LHCN-M2 (cell line): ENCODE measurements at places on chromosomes 5 and 9.
A peak's percentile ranks its signal among the peaks of the same experiment; 100 is the strongest.

- peak; percentile 11 for DNase-seq
Observed at GRCh38 chr5:157280927-157281326, 15.0 kb downstream of the CYFIP2 start.

- DNase-seq, result no peak
Observed at GRCh38 chr5:90174236-90174635, 235.3 kb downstream of the CETN3 start.

DNA sequence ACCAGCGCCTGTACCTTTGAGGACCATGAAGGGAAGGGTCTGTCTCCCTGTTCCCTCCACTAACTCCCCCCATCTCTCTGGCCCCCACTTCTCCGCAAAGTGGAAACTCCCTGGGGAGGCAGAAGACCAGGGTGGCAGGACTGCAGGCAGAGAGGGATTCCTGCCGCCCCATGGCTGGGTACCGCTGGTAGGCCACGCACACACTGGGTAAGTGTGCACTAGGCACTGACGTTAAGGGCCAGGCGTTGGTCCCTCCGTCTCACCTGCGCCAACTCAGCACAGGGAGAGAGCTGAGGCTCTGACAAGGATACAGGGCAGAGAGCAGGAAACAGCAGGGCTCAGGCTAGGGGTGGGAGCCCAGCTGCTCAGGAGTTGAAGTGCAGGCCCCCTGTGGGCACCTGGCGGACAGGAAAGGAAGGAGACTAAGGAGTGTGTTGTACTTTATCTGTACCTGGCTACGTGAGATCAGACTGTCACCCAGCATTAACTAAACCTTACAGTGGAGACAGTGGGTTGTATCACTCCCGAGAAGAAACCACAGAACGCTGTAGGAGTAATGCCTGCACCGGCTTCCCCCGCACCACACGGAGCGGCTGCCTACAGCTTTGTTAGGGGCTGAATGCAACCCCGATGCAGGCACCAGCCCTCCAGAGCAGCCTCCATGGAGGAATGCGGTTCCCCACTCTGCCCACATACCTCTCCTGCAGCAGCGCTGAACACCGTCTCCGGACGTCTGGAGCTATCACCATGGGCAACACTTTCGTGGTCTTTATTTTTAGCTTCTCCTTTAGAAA is 34.2 kb upstream of the CLPTM1L start:
- DNase-seq, result no peak

DNA sequence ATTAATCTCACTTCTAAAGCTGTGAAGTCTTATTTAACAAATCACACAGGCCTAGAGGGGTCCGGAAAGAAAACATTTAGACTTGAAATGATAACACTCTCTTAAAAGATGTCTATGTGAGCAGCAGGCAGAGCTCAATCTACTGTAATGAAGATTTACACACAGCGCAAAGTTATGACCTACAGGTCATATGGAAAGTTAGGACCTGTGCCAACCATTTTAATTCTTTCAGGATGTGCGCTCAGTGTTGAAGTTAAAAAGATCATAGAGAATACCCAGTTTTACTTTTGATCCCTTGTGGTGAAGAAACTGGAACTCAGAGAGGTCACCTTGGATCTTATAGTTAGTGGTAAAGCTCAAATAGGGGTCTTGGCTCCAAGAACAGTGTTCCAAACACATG is 3.1 kb upstream of the CREBRF start:
- DNase-seq, result no peak

DNA sequence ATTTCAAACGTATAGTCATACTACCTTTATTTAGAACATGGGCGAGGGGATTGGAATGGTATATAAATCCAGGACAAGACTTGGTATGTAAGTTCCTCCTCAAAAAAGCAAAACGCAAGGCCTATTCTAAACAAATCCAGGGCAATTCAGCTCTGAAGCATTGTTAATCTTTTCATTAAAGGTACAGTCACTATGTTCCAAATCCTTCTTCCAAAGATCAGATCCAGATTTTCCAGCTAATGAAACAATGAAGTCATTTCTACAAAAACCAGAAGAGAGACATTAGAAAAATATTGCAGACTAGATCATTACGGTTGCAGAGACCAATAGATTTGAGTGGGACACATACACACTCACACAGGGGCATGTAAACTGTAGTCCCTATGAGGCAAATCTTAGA is 116.1 kb upstream of the BNC2 start:
- DNase-seq, result no peak

- peak; percentile 85 for DNase-seq
Observed at GRCh38 chr9:78620764-78621163, 323.8 kb downstream of the PSAT1 start.

DNA sequence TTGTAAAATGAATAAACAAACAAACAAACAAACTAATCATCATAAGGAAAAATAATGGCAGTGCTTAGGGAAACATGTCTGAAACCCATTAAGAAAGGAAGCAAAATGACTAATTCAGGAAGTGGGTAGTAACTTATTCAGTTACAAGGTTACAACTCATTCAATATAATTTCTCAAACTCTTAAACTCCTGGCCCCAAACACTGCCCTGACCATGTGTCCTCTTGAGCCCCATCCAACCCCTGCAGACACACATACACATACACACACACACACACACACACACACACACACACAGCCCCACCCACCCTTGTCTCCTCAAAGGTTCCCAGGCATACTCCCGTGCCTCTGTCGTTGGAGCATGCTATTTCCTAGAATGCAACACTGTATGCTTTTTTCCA is 193.9 kb downstream of the SEC61B start:
- peak; percentile 46 for DNase-seq

DNA sequence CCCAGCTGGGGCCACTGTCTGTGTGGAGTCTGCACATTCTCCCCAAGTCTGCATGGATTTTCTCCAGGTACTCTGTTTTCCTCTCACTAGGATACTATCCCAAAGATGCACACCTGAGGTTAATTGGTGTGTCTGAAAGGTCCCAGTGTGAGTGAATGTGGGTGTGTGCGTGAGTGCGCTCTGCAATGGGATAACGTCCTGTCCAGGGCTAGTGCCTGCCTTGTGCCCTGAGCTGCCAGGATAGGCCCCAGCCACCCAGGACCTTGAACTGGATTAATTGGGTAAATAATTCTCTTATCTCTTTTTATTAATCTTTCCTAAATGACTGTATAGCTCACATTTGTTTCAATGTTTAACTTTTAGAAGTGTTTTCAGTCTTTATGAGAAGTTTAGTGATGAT is 11.5 kb upstream of the PANK3 start:
- DNase-seq, result no peak

- DNase-seq, result no peak
Observed at GRCh38 chr9:114614373-114614772, 3.3 kb downstream of the TMEM268 start.

DNA sequence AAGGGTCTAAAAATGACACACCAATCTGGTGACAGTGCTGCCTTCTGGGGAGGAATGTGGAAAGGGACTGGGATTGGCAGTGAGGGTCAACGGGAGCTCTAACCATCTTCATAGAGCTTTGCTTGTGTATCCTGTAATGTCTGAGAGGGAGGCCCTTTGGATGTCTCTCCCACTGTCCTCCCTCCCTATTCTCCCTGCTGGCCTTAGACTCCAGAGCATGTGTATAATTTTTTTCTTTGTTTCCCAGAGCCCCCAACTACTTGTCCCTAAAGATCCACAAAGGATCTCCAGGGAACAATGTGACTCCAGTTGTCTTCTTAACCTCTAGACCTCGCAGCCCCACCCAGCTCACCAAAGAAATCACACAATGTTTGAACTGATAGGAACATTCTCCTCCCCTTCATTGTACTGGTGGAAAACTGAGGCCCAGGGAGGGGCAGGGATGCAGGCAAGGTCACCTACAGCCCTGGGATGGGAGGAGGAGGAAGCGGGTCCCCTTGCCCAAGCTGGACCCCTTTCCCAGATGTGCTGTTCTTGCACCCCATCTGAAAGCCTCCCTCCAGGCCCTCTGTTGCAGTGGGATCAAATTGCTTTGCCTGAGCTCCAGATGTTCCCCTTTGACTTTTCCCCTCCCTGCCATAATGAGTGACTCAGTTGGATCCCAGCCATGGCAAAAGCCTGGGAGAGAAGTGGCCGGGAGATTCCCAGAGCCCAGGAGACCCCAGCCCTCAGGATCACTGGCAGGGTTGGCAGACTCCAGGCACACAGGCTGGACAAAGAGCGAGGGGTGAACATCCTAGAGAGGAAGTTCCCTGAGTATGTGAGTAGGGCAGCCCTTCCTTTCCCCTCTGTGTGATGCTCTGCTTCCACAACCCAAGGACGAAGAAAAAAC is 21.8 kb downstream of the SPARC start:
- peak; percentile 85 for DNase-seq

DNA sequence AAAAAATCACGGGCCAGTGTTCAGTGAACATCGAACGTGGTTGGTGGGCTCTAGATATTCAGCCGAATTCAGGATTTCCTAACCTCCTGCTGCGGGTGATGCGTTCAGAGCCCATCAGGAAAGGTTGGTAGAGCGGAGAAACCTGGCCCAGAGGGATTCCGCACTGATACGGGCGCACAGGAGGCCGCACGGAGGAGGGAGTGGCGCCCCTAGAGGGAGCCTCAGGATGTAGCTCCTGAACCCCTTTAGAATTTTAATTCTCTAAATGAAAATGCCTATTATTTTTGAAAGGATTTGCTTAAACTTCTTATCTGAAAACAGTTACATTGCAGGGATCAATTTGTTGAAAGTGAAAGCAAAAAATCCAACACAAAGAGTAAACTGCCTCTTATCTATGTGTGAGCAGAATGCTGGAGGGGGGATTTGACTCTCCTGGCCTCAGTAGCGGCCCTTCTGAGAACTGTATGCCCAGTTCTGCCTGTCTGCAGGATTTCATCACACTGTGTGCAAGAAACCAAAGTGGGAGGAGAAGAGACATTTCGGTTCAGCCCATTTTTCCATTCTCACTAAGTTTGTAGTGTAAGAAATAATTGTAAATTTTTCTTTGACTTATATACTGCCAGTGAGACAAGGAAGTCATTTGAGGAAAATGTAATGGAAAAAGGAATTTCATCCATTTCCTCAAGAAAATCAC is 75.9 kb downstream of the TENT4A start:
- no peak for DNase-seq

- peak; percentile 29 for DNase-seq
Observed at GRCh38 chr9:37262410-37262809, 142.0 kb downstream of the ZCCHC7 start.

- DNase-seq, result no peak
Observed at GRCh38 chr9:136515276-136515675, 30.6 kb downstream of the NOTCH1 start.

DNA sequence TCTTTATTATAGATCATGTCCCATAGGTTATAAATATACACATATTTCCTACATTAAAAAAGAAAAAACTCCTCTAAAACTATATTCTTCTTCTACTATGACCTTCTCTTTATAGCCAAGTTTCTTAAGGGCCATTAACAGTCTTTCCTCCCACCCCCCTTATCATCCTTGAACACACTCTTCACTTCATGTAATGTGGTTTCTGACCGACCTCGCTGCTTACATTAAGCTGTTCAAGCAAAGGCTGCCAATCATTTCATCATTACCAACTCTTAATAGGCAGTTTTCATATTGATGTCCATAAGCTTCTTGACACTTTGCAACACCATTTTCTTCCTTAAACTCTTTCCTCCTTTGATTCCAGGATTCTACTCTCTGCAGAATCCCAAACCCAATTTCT is 283.0 kb upstream of the PCSK5 start:
- DNase-seq, result no peak

GRCh38 chr9:106420511-106420944 is 442.4 kb upstream of the ZNF462 start:
- no peak for DNase-seq

DNA sequence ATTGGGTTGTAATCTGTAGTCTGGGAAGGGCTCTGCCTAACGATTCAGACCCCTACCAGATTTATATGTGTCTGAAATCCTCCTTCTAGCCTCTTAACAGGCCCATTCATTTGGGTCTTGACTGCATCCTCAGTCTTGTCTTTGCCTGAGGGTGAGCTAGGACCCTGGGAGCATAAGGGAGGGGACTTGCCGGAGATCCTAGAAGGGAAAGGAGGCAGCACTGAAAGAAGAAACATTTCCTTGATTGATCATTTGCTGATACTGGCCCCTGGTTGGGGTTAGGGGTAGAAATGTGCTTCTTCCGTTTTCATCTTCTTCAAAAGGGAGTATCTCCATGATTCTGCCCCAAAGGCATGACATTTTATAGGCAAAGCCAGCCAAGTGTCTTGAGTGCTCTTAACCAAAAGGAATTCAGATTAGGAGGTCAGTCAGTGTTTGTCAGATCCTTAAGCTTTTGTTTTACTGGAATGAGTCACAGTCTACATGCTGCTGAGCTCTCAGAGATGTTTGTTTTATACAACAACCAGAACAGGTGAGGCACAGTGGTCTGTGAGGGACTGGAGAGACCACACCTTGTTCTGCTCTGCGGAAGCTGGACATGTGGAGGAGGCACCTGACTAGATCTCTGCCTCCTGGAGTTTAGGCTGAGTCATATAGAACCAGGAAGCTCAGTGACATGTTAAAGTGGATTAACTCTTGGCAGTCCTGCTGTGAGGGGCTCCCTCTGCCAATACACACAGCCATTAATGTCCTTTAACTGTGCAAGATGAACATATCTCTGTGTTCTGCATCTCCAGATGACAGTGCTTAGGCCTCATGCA is 37.7 kb downstream of the PCDHAC2 start:
- peak; percentile 15 for DNase-seq

DNA sequence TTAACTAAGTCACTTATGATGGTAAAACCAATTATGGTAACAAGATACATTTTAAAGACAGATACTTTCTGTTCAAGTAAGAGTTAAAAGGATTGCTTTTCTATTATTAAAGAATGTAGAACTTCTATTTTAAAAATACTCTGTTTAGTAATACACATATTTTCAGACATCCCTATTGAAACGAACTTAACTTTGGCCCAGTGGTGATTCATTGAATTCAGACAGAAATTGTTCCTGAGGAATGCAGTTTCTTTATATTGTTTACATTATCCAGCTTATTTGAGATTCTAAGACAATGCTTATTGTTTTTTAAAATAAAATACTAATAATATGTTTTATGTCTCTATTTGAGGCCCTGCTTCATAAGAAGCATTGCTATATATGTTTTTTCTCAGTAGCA is 816.4 kb downstream of the SEMA5A start:
- DNase-seq, result no peak

DNA sequence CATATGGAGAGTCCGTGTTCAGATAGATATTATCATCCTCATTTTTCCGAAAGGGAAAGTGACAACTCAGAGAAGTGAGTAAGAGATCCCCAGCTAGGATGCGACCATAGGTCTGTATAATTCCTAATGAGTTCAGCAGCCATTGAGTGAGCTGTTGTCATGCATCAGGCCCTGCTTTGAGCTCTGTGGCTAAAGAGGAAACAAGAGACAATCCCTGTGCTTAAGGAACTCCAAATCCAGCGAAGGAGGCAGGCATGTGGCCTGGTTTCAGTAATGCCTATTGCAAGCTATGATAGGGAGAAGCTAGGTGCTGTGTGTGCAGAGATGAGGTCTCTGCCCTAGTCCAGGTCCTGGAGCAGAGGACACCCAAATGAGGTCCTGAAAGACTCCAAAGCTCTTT is 192.8 kb downstream of the ACTL7B start:
- DNase-seq, result no peak

- DNase-seq, result no peak
Observed at GRCh38 chr5:174358276-174358675, 312.8 kb downstream of the NSG2 start.
